Hematopoietic multipotent progenitor cell treated with erythropoietin and hydrocortisone succinate and interleukin-3 and kit ligand, for 17 days (in vitro differentiated cells): ENCODE measurements at places on chromosomes 12 and 14.
A peak's percentile ranks its signal among the peaks of the same experiment; 100 is the strongest.

- DNase-seq: no peak
Measured at GRCh38 chr14:37369425-37369824, 171.7 kb downstream of the MIPOL1 start.

- DNase-seq: no peak
Measured at GRCh38 chr14:69676723-69677122, 65.3 kb downstream of the SUSD6 start.

- DNase-seq: peak; percentile 85
Measured at GRCh38 chr14:103500148-103500990, 22.3 kb downstream of the CKB start.

- DNase-seq: no peak
Measured at GRCh38 chr14:61388173-61388975, 67.0 kb downstream of the PRKCH start.

DNA sequence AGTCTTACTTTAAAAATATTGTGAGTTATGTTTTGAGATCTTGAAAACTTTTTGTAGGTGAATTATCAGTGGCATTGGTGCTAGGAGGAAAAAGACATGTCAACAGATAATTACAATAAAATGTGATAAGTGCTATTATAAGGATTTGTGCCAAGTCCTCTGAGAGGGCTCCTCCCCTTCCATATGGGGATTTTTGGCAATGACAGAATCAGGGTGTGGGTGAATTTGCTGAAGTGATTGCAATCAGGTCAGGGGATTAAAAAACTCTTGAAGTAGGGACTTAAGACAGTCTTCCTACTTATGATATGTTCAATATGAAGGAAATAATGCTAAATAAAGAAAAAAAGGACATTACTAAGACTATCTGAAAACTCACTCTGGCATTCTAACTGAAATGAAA is 122.5 kb downstream of the SLC15A5 start:
- DNase-seq: no peak

DNA sequence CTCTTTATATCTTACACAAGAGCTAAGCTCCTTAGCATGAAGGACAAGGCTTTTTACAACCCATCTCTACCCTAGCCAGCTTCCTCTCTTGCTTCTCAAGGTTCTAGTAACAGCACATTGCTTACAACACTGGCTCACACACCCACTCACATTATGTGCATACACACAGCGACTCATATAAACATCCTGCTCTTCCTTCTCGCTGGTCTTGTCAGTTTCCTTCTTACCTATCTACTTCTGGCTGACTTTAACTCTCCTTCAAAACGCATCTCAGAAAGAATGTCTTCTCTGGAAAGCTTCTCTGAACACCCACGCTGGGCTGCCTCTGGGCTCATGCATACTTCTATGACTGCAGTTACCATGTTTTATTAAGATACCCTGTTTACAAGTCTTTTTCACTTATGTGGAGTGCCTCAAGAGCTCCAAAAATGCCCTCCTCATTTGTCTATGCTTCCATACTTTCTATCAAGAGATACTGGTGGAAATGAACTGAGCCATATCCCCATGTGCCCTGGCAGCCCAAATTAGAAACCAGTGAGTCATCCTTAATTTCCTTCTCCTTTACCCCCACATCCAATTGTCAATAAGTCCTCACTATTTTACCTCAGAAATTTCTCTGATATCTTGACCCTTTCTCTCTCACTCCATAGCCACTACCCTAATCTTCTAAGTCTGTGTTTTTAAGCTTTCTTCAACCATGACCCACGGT is 126.9 kb upstream of the KRAS start:
- DNase-seq: no peak

DNA sequence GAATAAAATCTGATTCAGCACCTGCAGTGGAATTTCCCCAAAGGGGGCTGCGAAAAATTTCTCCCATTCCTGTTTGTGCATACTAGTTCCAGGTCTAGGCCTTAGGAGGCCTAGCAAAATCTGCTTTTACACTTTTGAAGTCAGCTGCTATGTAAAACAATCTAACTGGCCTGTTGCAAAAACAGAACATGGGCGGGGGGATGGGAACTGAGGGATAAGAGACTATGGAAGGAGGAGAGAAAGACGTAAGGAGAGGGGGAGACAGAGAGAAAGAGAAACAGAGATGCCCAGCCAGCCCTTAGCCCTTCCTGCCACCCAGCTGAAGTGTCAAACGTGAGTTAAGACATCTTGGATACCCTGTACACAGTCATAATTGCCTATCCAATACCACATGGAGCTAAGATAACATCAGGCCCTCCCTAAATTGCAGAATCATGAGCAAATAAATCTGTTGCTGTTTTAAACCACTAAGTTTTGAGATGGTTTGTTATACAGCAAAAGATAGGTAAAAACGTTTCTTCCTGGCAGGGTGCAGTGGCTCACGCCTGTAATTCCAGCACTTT is 45.6 kb downstream of the SPTLC2 start:
- DNase-seq: no peak

GRCh38 chr12:2373307-2373706 is 320.5 kb downstream of the CACNA1C start:
- DNase-seq: no peak

- DNase-seq: no peak
Measured at GRCh38 chr14:72692696-72693095, 201.2 kb downstream of the DPF3 start.

GRCh38 chr12:118059341-118060191 is 1.4 kb downstream of the WSB2 start:
- DNase-seq: no peak

DNA sequence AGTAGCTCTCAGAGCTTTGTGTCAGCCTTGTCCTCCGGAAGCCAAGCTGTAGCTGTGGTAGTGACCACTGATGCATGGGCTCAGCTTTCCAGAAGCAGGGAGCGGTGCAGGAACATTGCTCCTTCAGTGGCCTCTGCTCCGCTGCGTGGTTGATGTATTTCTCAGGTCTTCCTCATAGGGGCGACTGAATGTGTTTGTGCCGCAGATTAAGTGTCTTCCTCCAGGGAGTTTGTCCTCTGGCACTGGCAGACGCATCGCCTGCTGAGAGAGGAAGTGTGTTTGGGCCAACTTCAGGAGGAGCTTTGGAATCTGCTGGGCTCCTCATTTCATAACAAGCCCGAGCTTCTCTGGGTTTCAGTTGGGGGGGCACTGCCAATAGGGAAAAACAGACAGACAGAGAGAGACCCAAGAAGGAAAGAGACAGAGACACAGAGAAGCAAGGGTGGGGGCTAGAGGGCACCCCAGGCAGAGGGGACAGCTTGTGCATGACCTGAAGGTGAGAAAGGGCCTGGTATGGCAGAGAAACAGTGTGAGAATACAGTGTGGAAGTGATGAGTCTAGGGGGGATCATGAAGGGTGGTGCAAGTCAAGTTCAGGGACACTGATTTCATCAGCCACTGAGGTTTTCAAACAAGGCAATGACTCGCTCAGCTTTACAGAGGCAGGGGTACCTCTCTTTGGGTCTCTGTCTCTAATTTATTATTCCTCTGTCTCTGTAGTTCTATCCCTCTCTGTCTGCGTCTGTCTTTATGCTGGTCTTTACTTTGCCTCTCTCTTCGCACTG is 69.4 kb upstream of the PRIMA1 start:
- DNase-seq: no peak

DNA sequence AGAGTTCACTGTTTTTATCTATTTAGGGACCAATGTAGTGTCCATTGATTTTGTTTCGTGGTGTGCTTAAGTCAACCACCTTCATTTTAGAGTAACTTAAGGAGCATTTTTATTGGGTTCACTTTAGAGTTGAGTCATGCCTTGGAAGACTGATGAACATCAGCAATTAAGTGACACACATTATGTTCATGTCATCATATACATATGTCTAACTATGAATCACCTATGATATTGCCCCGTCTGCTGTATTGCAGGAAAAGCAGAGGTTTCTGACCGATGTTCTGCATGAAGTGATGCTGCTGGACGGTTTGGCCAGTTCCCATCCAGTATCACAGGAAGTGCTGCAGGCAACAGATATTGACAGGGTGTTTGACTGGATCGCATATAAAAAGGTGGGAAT is 227.1 kb downstream of the TRHDE start:
- no peak for DNase-seq

- DNase-seq: no peak
Measured at GRCh38 chr14:101899263-101899662, 65.1 kb upstream of the DYNC1H1 start.

DNA sequence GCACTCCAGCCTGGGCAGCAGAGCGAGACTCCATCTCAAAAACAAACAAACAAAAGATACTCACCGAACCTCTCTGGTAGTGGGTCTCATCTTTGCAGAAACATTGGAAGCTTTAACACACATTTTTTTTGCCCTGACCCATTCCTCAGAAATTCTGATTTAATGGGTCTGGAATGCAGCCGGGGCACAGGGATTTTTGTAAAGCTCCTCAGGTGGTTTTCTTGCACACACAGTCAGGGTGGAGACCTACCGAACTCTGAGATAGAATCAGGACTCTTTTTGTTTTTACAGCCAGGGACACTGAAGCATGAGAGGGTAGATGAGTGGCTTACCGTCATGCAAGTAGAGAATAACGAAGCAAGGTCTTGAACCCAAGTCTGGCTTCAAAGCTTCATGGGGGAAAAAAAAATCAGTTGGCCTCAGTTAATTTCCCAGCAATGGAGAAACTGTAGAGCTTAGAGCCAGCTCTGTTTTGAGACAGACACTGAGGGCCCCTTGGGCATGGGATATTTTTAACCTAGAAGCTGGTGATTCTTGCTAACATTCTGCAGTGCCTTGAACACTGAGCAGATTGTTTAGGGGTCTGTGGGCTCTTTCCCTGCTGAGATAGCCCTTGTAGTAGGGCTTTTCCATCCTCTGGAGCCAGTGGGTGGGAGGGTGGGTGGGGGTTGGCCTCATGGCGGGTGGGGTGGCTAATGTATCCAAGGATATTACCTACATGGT is 4.8 kb downstream of the RNU4-2 start:
- no peak for DNase-seq

GRCh38 chr14:61525293-61526011 is 169.9 kb upstream of the HIF1A start:
- no peak for DNase-seq

DNA sequence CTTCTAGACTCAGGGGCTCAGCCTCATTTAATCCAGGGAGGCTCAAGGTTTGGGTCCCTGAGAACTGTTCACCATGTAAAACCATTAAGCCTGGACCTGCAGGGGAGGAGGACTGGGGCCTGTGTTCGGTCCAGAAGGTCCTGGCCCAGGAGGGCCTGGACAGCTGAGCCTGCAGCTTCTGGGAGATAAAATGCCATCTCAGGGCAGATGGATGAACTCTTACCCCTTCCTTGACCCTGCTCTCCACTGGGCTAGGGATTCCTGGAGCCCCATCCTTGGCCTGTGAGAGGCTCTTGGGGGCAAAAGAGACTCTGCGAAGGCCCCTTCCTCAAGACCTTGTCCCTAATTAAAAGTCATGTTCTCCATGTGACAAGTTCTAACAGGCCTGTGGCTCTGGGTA is 51.2 kb downstream of the PRMT8 start:
- DNase-seq: no peak

DNA sequence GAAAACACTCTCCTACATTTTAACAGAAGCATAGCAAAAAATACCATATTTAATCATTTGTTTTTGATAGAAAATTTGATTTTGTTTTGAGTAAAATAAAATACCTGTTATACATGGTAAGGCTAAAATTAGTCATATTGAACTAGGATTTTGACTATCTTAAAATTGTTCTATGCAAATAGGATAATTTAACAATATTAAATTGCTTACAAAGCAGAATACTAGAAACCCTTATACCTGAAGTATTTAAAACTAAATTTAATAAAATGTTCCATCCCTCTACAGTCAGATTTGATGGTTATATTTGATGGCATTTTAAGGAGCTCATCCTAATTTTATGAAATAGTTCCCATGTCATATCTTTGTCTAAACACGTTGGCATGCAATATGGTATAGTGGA is 323.2 kb downstream of the GPHN start:
- DNase-seq: no peak

DNA sequence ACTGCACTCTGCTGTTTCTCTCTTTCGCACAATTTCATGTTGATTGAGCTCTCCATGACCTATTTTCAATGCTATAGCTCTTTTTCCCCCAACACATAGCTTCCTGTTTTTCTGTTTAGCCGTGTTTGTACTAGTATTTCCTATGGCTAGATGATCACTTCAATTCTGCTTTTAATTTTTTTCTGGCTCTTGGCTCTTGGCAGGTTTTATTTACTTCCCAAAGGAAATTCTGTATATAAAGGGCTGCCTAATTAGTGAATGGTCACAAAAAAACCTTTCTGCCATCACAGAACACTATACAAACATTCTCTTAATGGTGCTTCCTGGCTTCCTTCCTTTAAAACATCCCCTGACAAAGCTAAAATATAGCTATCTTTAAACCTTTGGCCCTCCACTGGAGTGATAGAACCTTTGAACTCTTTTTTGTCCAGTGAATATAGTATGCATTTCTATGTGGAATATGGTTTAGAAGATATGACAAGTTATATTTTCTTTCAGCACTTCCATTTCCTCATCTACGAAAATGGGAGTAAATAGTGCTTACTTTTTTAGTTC is 88.2 kb downstream of the RASSF9 start:
- DNase-seq: no peak

- no peak for DNase-seq
Measured at GRCh38 chr14:71300566-71301330, 393.5 kb downstream of the PCNX1 start.

- no peak for DNase-seq
Measured at GRCh38 chr12:113684053-113684907, 212.6 kb upstream of the LHX5 start.

- no peak for DNase-seq
Measured at GRCh38 chr14:65631040-65631439, 218.5 kb downstream of the FUT8 start.

GRCh38 chr14:30312214-30312613 is 246.7 kb upstream of the G2E3 start:
- no peak for DNase-seq

- no peak for DNase-seq
Measured at GRCh38 chr14:68564826-68565759, 227.8 kb downstream of the ZFP36L1 start.

DNA sequence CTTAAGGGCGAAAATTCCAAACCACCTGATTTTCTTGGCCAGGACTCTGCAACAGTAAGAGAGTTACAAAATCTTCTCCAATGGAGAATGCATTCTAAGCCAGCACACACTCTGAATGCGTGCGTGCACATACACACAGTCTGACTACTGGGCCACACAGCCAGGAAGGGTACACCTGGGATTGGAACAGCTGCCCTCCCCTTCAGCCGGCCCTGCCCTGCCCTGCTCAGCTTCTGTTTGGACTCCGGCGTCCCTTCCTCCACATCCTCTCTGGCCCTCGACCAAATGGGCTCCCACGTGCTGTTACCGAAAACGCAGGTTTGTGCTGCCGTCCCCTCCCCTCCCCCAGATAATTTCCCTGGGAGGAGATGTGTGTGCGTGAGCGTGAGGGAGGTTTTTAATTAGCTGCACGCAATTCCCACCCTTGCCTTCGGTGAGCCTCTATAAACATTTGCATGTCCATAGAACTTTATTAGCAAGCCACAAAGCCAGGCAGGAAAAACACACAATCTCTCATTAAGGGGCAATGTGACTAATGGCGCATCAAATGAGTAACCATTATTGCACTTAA is 43.0 kb downstream of the CCNK start:
- no peak for DNase-seq

DNA sequence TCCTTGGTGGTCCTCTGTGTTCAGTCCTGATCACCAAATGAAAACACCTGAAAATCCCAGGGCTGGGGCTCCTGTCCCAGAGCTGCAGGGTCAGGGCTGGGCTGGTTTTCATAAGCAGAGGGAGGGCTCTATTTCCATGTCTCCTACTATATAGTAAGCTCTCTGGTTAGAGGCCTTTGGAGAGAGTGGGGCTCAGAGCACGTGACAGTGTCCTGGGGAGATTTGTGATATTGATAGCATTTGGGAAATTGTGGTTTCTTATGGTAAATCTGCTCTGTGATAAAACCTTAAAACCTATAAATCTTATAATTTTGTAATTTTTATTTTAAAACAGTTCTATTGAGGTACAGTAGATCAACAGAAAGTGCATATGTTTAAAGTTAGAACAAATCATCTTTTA is 1202.2 kb downstream of the TMEM121 start:
- no peak for DNase-seq
